Cerebellar nuclear complex (tissue), 1 donor: ENCODE measurements at places on chromosomes 13 and 19.

GRCh38 chr19:51226067-51226466 is 1.2 kb downstream of the CD33 start:
- no peak for DNase-seq

GRCh38 chr13:45206340-45206739 is 5.5 kb upstream of the KCTD4 start:
- DNase-seq = no peak

- no peak for DNase-seq
These were observed 35.7 kb upstream of the DACH1 start for GRCh38 chr13:71902676-71903075.

DNA sequence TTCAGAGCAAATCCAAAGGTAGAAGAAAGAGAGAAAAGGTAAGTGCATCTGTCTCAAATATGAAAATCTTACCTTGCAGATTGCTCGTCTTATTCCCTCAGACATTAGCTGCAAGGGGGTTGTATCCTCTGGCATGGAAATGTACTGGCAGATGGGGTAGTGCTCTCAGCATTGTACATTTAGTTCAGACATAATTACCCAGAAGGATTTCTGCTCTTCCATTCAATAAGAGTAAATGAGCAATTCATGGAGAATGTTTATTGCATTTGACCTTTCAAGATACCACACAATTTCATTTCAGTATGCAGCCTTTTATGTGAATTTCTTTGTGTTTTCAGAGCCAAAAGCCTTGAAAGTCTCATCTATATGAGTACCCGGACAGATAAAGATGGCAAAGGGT is 63.8 kb downstream of the SCEL start:
- no peak for DNase-seq

DNA sequence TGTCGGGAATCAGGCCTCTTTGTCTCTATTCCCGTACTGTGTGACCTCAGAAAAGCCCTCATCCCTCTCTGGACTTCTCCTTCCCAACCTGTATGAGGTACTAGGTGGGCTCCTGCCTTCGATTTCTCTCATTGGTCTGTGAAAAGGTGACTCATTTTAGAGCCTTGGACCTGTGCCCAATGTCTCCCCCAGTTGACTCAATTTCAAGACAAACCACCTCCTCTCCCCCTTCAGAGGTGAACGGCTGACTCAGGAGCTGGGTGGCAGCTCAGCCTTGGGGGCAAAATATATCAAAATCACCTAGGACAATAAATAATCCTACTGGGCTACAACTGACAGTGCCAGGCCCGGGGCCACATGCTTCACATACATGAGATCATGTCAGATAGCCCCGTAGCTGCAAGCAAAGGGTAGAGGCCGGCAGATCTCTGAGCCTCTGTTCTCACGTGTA is 630 bp downstream of the COQ8B start:
- DNase-seq = no peak

DNA sequence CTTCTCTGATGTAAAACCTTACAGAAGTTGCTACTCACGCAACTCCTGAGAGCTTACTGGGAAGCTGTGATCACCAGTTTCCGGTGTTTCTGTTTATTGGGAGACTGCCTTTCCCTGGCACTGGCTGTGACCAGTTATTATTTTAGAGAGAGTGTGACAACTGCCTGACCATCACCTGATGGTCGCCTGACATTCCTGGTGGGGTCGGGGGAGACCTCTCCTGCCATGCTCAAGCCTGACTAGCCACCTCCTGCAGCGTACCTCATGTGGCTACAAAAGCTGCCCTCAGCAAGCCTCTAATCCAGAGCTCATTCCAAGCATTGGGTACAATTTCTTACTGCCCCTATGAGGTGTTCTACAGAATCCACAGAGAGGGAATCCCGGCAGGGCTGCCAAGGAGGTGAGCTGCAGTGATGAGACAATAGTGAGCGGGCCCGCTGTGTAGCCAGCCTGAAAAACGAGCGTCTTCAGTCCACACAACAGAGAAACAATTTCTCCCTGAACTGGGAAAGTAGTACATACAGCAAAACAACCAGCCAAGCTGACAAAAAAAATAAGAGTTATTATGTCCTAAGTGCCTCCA is 28.7 kb downstream of the GJA3 start:
- no peak for DNase-seq

DNA sequence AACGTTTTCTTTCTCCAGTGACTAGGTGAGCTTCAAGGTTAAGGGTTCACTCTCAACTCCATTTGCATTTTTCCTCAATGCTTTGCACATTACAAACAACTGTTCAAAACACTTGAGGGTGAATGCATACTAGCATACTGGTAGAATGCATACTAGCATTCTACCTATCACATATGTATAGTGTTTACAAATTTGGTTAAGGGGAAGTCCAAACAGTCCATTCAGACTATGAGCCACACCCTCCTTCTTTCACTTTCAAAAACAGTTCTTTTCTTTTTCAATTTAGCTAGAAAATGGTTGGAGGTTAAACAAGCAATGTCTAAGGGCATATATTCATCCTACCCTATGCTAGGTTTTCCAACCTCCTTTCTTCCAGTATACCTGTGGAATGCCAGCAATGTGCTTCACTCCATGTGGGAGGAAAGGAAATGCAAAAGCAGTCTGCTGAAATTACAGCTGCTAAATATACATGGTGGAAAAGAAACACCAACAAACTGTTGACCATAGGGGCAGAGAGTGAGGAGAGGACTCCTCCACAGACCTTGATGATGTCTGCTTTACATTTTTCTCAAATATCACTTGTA is 102.6 kb downstream of the DOCK9 start:
- DNase-seq = no peak

- DNase-seq = no peak
These were observed 332.1 kb upstream of the DACH1 start for GRCh38 chr13:72198967-72199560.

DNA sequence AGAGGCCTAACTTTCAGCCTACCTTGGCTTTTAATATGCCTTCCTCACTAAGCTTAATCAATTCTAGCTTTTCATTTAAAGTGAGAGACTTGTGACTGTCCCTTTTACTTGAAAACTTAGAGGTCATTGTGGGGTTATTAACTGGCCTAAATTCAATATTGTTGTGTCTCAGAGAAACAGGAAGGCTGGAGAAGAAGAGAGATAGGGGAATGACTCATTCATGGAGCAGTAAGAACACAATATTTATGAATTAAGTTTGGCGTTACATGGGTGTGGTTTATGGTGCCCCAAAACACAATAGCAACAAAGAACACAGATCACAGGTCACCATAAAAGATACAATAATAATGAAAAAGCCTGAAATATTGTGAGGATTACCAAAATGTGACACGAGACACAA is 612.1 kb downstream of the TBC1D4 start:
- no peak for DNase-seq

DNA sequence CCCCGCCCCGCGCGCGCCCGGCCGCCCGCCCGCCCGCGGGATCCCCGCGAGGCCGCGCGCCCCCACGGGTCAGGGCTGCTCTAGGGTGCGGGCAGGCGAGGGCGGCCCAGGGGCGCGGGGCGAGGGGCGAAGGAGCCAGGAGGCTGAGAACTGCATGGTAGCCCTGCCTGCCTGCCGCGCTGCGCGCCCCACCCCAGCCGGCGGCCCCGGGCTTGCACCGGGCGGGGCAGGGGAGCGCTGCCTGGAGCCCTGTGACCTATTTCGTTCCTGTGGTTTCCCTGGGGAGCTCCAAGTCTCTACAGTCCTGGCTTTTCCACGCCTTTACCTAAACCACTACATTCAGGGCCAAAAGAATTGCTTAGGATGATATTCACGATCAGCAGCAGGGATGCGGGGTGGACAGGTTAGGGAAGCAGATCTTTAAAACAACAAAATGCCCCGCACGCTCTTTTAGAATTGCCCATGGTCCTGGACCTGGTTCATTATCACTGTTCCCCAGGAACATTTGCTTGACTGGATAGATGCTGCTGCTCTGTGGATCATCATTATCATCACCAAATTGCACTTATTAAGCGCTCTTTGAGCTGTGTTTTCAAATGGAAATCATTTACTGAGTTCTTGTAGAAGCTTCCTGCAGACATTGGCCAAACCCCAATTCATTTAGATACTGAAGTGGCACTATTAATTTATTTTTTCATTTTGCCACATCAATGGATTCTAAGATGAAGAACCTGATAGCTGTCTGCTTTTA is 421 bp upstream of the GPR12 start:
- no peak for DNase-seq

DNA sequence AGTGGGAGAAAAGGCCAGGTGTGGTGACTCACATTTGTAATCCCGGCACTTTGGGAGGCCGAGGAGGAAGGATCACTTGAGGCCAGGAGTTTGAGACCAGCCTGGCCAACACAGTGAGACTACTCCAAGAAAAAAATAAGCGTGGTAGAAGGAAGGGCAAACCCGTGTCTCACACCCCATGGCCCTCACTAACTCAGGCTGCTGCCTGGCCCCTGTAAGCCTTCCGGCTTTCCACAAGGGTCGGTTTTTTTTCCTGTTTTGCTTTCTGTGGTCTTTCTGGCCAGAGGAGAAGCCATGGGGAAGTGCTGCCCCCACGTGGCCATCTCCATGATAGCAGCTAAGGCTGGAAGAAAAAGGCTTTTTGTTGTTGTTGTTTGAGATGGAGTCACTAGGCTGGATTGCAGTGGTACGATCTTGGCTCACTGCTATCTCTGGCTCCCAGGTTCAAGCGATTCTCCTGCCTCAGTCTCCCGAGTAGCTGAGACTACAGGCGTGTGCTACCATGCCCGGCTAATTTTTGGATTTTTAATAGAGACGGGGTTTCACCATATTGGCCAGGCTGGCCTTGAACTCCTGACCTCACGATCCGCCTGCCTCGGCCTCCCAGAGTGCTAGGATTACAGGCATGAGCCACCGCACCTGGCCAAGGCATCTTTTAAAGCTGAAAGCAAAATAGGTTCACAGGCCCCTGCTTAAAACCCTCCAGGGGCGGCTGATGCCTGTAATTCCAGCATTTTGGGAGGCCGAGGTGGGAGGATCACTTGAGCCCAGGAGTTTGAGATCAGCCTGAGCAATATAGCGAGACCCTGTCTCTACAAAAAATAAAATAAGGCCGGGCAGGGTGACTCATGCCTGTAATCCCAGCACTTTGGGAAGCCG is 7.5 kb upstream of the ARHGEF18 start:
- DNase-seq = no peak

DNA sequence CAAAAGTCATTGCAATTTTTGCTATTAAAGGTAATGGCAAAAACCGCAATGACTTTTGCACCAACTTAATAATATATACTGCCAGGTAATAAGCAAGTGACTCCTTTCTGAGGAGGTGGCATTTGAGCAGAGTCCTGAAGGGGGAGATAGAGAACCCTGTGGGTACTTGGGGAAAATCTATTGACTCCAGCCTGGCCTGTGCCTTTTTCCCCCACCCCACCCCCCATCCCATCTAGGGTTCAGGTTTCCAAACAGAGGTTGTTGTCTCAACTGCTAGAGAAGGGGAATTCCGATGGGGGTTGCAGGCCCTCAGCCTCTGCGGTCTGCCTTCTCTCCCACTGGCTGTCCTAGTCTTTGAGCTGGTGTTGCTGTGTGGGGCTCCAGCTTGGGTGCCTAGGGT is 11.5 kb downstream of the S1PR2 start:
- DNase-seq = no peak

- DNase-seq = no peak
These were observed 2.0 kb downstream of the CNN1 start for GRCh38 chr19:11540645-11541044.

DNA sequence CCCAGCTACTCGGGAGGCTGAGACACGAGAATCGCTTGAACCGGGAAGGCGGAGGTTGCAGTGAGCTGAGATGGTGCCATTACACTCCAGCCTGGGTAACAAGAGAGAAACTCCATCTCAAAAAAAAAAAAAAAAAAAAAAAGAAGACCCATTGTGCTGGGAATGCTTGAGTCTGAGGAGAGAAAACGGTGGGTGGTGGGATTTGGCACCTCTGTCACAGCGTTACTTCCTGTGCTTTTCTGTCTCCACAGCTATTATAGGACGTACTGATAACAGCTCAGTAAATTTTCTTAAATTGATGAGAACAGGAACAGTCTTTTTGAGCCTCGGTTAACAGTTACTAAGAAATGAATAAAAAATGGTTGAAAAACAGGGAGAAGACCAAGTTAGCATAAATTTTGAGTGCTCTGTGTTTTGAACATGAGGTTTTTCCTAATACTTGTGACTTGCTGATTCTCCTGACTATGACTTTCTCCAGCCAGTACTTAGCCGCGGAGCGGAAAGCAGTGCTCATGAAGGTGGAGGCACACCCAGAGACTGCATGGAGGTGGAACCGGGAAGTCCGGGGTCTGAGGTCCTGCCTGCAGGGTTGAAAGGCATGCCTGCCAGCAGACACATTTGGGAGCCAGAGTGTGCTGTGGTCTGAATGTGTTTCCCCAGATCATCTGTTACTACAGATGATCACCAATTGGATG is 55.3 kb upstream of the TEX29 start:
- DNase-seq = no peak
